ENCODE measurements at places on chromosomes 2 and 18.

DNA sequence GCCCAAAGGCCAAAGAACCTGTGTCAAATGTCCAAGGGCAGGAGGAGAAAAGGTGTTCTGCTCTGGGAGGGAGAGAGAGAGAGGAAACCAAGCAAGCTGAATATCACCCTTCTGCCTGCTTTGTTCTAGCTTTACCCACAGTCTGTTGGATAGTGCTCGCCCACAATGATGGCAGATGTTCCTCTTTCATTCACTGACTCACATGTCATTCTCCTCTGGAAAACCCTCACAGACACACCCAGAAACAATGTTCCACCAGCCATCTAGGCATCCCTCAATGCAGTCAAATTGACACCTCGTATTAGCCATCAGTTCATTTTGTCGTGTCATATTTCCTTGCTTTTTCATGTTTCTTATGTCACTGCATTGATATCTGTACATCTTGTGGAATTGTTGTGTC lies 150.3 kb downstream of the UBR3 start:
- DNase-seq = no peak

DNA sequence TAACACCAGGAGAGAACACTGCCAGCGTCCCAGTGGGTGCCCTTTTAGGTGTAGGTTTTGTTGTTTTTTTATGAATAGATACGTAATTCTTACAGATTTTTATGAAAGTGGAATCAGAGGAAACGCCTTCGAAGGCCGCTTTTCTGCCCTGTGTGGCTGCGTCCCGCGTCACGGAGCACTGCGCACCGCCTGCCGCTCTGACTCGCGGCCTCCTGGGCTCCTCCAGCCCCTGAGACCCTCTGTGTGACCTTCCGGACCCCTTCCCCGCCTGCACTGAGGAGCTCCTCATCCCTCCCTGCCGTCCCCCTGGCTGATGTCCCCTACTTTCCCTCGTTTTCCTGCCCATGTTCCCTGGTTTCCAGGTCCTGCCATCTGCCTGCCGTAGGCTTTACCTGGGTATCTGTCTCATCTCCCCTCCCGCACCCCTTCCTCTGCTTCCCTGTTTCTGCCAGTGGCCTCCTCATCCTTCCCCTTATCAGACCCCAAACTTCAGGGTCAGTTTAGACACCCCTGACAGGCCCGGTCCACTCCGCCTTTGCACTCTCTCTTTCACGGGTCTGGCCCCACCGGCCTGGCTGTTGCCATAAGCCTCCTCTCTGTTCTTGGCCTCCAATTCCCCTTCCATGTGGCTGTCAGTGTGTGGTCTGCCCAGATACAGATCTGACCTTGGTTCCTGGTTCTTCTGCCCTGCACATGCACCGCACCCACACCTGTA lies 32.7 kb downstream of the PDIA6 start:
- no peak for DNase-seq

- DNase-seq = peak; percentile 86
These were observed 1.7 kb downstream of the RBMS1 start for GRCh38 chr2:160491911-160492371.

- peak; percentile 43 for DNase-seq
These were observed 69.9 kb downstream of the CTAGE1 start for GRCh38 chr18:22347606-22348511.

- no peak for DNase-seq
These were observed 23.2 kb downstream of the RALB start for GRCh38 chr2:120275617-120276400.

- DNase-seq = peak; percentile 25
These were observed 22.6 kb upstream of the TMEM214 start for GRCh38 chr2:27010139-27010538.

DNA sequence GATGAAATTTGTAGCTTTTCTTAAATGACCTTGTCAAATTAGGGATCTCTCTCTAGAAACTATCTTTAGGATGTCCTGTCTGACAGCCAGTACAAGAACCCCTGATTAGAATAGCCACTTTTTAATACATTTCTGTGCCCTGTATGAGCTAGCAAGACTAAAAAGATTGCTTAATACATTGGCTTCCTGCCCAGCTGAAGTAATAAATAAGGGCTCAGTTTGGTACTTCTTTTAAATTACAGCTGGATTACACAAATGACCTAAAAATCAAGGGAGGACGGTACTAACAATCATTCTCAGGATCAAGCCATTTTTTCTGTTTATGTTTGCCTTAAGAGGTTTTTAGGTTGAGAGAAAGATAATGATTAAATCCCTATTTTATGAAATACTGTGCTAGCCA lies 11.6 kb upstream of the OLA1 start:
- DNase-seq = peak; percentile 80

DNA sequence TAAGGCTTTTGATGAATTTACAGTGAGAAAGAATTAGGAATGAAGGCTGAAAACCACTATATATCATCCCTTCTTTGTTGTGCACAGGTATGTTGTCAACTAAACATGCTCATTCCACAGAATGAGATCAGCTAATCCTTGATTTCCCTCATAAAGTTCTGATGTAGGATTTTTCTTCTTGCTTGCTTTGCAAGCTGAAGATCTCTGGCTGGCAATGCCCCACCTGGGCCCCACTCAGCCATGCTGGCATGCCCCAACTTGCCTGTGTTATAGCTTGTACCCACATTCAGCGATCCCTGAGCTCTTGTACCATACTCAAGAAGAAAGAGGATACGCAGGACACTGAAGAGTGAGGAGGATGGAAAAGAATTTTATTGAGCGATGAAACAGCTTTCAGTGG lies 18.0 kb upstream of the SERPINB11 start:
- no peak for DNase-seq

GRCh38 chr2:143953451-143954030 lies 566.4 kb downstream of the ZEB2 start:
- peak; percentile 3 for DNase-seq

DNA sequence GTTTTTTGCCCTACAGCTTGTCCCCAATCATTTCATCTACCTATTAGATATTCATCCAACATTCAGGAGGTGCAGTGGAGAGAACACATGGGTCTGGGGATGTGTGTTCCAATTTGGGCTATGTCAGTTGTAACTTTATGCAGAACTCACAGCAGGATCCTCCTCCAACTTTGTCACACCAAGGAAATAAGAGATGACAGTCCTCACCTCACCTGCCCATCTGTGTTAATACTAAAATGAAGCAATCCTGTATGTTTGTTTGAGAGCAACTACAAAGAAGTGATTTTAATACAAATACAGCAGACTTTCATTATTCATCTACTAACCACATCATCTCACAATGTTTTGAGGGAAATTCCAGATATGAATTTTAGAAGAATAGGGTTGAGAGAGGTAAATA lies 126.7 kb downstream of the ARHGAP15 start:
- no peak for DNase-seq

- DNase-seq = no peak
These were observed 97.9 kb upstream of the RIOK3 start for GRCh38 chr18:23355206-23355605.

- DNase-seq = no peak
These were observed 2.9 kb downstream of the ATP6V1B1 start for GRCh38 chr2:70938586-70938950.

DNA sequence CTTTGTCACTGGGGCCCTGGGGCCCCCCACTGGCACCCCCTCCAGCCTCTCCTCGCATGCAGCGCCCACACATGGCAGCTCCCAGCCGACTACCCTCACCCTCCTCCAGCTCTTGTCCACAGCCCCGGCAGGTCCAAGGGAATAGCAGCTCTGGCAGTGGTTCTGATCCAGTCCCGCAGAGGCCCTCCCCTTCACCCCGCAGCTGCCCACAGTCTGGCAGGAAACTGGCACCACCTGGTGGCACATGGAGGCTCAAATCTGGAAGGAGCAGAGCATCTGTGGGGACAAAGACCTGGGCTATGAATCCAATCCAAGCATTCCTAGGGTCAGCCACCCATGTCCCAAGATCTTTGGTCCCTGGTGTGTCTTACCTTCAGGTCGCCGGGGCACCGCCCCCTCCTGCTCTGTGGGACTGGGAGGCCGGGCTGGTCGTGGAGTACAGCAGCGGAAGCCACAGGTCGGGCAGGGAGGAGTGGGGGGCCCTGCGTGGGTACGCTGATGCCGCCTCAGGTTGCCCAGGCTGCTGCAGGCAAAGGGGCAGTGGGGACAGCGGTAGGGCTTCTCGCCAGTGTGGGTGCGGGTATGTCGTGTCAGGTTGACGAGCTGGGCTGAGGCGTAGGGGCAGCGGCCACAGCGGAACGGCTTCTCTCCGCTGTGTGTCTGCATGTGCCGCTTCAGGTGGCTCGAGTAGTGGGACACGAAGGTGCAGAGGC lies 2.3 kb downstream of the ZNF513 start:
- no peak for DNase-seq

DNA sequence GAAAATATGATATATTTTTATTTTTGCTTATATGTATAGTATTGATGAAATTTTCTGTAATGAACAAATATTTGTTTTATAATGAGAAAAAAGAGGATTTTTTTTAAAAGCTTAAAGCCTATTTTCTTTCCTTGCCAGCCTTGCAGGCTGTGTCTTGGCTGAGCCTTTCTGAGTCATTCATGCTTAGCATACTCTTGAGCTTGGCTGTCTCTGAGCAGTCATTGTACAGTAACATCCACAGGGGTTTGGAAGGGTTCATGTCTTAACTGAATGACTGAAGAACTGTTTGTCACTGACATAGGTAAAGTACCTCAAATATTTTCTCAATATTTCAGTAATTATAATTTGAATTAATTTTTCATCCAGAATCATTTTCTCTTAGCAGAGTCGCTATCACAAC lies 49.3 kb downstream of the GPR39 start:
- no peak for DNase-seq

GRCh38 chr2:226121046-226121738 lies 678.4 kb downstream of the IRS1 start:
- DNase-seq = no peak

DNA sequence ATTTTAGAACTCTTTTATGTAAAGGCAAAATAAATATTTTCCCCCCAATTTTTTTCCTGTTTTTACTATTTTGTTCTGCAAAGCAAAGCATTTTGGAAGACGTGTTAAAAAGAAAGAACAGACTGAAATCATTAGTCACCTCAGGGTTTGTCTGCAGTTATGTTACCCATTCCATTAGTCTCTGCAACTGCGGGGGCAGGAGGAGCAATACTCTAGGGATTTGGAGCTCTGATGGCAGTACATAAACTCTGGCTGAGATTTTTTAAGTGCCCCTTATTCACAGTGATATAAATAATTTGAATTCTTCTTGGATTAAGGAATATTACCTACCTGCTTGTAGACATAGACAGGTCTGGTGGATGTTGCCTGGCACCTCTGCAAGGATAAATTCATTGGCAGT lies 88.0 kb upstream of the CELF4 start:
- no peak for DNase-seq

- no peak for DNase-seq
These were observed 14.1 kb upstream of the TMEFF2 start for GRCh38 chr2:192208848-192209247.

DNA sequence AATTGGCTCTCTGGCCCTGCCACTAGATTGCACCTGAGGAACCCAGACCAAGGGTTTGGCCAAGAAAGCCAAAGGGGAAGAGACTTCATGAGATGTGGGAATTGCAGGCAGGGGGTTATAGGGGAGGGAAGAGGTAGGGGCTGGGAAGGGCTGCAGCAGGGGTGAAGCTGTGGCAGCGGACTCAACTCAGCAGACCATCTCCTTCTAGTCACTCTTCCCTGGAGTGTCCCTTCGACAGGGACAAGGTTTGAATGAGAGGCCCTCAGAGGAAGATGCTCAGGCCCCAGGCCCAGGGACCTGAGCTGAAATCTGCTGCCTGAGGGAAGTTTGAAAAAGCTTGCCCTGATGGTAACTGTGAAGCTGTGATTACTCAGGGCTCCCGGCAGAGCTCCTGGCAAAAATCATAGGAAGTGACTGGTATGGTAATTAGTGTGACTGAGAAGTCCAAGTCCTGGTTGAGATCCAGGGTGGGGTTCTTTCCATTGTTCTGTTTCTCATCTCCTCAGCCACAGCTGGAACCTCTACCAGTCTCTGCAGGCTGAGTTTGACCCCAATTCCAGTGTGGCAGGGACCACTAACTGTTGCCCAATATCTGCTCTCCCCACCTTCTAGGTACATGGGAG lies 300.9 kb downstream of the CYP26B1 start:
- no peak for DNase-seq

- DNase-seq = no peak
These were observed 142.9 kb downstream of the CHST9 start for GRCh38 chr18:27042177-27042576.

GRCh38 chr18:25097057-25097456 lies 254.9 kb downstream of the ZNF521 start:
- DNase-seq = peak; percentile 67

- no peak for DNase-seq
These were observed 16.0 kb downstream of the SLC20A1 start for GRCh38 chr2:112661656-112662305.

- DNase-seq = no peak
These were observed 33.6 kb upstream of the ATP6V1B1 start for GRCh38 chr2:70902067-70902442.

DNA sequence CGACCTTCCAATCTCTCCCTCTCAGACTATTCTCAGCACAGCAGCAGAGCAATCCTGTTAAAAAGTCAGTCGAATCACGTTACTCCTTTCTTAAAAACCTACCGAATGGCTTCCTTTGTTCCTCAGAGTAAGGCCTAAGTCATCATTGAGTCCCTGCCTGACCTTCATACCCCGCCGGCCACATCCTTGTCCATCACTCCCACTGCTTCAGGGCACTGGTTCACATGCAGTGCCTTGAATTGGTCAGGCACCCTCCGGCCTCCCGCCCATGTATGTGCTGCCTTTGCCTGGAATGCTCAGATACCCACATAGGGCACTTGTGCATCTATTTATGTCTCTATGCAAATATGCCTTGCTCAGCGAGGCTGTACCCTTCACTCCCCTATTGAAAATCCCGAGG lies 206.4 kb downstream of the DLGAP1 start:
- no peak for DNase-seq

- no peak for DNase-seq
These were observed 20.0 kb downstream of the FOSL2 start for GRCh38 chr2:28412625-28413151.

GRCh38 chr18:28529644-28530043 lies 352.7 kb upstream of the CDH2 start:
- DNase-seq = no peak

GRCh38 chr18:58557008-58557435 lies 71.9 kb downstream of the ALPK2 start:
- DNase-seq = no peak

DNA sequence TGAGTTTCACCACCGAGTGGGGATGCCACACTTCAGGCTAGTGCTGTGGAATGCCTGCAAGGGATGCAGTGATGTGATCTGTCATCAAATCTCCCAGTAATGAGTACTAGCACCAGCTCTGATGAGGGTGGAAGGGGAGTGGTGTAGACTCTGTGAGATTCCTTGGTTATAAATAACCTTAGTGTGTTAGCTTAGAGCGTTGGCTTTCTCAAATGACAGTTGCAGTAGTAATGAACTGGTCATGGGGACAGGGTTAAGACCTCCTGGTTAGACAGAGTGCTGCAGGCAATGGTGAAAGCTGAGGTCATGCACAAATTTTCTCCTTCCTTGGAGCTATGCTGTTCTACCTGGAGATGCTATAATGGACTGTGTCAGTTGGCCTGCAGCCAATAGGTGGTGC lies 1063.4 kb upstream of the CRIM1 start:
- no peak for DNase-seq
